ENCODE measurements at places on chromosomes 1 and 21. TPM values are rescaled to one million over a fixed set of nuclear protein-coding genes. Genes with fewer than 3 reads are reported as not detected.
A peak's percentile ranks its signal among the peaks of the same experiment; 100 is the strongest.

GRCh38 chr1:212531796-212532195 is 76.8 kb upstream of the ATF3 start:
- DNase-seq: no peak

DNA sequence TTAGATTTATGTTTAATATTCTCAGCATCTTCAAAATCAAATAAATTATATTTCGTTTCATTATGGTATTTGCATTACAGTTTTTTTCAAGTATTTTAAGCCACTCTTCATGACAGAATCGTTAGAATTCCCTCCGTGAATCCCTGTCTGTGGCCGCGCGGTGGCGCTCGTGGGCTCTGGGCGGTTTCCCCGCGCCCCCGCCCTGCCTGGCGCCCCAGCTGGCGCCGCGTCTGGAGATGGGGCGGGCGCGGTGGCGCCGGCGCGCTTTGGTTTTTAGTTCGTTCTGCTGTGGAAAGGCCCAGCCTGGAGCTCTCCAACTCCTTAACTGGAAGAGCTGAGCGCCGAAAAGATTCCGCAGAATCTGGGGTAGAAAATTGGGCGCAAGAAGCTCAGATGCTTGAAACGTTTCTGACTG is 25.7 kb downstream of the PRMT2 start:
- DNase-seq: peak; percentile 36

FCRL4 gene
- total RNA-seq: not detected

SPATA46 gene
- not detected for total RNA-seq

- no peak for DNase-seq
Observed at GRCh38 chr21:29696937-29697336, 242.9 kb downstream of the GRIK1 start.

GRCh38 chr1:66751160-66751559 is 1.1 kb upstream of the DYNLT5 start:
- DNase-seq: no peak

DNA sequence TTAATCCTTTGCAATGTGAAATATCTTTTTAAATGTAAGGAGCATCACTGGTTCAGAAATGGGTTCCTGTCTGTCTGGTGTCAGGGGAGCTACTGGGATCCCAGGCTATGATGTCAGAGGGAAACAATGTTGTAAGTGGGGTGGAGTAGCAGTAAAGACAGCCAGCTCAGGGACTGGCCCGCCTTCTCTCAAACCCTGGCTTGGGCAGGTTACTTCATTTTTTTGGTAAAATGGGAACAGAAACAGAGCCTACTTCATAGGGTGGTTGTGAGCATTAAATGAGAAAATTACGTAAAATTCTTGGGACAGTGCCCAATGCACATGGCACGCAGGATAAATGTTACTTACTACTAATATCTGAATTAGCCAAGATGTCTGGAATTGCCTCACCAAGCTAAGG is 30.7 kb upstream of the IL20 start:
- peak; percentile 60 for DNase-seq

- no peak for DNase-seq
Observed at GRCh38 chr1:232109391-232109790, 482.8 kb downstream of the DISC1 start.

GRCh38 chr21:36949171-36950141 is 17.0 kb downstream of the HLCS start:
- no peak for DNase-seq

- peak; percentile 83 for DNase-seq
Observed at GRCh38 chr1:202144402-202145067, at the start of gene ARL8A. Gene ARL8A (minus strand): TSS chr1:202144737. CDS start chr1:202144572, 165 bp downstream.

DNA sequence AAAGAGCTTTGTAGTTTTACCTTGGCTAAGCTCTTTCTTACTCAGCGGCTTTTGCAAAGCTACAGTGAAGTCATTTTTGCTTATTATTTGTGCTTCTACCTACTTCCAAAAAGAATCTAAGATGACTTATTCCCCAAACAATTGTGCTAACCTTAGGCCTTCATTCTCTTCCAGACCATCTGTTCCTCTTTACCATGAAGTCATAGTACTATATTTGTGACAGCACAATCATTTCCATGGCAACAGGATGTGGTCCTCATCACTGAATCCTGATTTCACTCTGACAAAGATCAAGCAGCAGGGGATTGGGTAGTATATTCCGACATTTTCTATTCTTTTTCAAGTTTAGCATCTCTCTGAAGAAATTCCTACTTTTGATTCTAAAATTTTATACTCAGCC is 24.8 kb upstream of the NMNAT2 start:
- no peak for DNase-seq

GRCh38 chr21:45827302-45827692 is 154.3 kb upstream of the COL6A1 start:
- no peak for DNase-seq

ATAD3C gene
- 0.74 TPM for total RNA-seq

GRCh38 chr1:65398083-65398482 is 22.4 kb upstream of the LEPR start:
- DNase-seq: no peak

- DNase-seq: peak; percentile 23
Observed at GRCh38 chr1:46248122-46248920, 758 bp downstream of the RAD54L start.

HSPG2 gene
- total RNA-seq: 10.8 TPM

- no peak for DNase-seq
Observed at GRCh38 chr1:209670441-209671082, 4.7 kb upstream of the G0S2 start.

- DNase-seq: no peak
Observed at GRCh38 chr1:37704966-37705365, 12.7 kb downstream of the CDCA8 start.

DNA sequence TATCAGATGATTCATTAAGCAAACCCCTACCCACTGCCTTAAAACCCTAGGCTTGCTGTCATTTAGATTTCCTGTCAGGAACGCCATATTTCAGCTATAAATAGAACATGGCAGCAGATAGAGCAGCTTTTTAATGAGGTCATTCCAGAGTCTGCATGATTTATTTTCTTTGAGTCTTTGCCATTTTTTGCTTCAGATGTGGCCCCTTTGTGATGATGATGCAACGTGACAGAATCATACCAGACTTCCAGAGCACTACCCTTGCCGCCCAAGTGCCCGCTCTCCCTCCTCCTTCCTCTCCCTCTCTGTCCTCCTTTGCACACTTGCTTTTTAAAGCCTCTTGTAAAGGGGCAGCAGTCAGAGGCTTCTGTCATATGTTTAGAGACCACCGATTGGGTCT is 55.5 kb upstream of the TRIM67 start:
- no peak for DNase-seq

DNA sequence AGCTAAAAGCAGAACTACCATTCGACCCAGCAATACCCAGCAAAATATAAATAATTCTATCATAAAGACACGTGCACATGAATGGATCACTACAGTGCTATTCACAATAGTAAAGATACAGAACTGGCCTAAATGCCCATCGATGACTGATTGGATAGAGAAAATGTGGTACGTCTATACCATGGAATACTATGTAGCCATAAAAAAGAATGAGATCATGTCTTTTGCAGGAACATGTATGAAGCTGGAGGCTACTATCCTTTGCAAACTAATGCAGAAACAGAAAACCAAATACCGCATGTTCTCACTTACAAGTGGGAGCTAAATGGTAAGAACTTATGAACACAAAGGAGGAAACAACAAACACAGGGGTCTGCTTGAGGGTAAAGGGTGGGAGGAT is 53.4 kb downstream of the UCHL5 start:
- DNase-seq: no peak

DNA sequence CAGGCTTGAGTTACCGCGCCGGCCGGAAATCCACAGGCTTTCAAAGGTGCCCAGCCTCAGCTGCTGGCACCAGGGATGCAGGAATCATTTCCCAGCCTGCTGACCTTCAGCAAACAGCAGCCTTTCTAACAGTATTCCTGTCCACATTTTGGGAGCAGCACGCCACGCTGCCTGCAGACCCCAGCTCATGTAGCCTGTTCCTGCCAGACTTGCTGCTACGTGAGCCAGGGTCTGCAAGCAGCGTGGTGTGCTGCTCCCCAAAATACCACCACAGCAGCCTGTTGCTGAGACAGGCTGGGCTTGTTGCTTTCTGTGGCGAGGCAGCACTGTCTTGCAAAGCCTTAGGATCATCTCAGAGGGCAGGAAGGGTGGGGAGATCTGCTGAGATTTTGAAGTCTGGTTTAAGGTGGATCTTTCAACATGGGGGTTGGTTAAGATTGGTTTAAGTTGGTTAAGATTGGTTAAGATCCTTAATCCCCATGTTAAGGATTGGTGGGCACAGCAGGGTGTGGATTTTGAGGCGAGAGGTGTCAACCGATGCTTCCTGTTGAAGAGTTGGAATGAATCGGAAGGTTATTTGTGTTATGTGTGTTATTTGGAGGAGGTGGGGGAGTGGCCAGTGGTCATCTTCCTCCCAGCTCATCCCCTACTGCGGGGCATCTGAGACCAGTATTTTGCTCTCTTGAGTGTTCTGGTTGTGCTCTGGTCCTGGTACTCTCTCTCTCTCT is 12.9 kb downstream of the FAAH start:
- DNase-seq: no peak

DNA sequence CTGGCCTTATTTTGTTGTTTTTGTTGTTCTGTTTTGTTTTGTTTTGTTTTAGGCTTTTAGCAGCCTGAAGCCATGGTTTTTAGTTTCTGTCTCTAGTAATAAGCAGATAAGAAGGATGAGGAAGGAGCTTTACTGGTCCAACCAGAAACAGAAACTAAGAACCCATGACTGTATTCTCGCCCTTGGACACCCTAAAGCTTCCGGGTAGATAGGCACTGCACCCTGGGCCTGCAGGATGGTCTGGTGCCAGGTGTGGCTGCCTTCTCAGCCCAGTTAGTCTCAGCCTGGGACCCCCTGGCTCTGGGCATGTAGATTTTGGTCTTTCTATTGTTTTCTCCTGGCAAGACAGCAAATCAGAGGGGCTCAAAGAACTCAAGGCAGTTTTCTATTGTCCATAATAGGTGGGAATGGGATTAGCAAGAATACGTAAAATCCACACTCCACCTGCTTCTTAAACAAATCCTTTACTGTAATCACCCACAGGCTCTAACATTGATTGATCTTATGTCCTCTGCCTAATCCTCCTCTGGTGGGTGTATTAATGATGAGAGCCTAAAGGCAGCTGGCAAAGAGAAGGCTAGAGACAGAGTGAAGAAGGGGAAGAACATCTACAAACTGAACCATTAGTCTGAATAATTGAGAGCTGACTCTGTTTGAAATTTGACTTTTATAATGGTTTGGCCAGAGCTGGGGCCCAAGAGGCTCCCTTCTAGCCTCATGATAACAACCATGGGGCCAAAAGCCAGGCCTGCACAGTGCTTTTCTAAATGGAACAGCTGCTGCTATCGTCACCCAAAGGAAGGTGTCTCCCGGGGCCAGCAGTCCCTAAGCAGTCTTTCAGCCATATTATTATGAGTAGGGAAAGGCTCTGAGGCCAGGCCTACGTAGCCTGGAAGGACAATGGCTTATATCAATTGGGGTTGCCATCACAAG is 106.8 kb upstream of the ATP1A1 start:
- DNase-seq: no peak

BCL2L15 gene
- 1.2 TPM for total RNA-seq
